Fibroblast of skin of left biceps (primary cell): ENCODE measurements at places on chromosomes 16 and 17.

DNA sequence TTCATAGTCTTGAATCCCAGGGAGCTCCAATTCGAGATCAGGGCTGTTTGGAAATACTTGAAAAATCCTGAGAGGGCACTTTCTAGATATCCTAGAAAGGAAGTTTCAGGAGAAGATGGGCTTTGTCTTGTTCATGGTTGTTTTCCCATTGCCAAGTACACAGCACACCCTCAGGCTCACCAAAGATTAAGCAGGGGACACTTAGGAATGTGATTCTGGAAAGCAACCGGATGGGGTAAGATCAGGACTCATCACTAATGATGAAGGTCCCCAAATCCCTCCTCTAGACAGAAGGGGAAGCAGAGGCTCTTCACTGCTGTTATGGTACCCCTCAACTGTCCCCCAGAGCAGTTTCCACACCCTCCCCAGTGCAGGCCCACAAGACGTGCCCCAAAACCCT lies 40.7 kb downstream of the VAC14 start:
- DNase-seq: no peak

DNA sequence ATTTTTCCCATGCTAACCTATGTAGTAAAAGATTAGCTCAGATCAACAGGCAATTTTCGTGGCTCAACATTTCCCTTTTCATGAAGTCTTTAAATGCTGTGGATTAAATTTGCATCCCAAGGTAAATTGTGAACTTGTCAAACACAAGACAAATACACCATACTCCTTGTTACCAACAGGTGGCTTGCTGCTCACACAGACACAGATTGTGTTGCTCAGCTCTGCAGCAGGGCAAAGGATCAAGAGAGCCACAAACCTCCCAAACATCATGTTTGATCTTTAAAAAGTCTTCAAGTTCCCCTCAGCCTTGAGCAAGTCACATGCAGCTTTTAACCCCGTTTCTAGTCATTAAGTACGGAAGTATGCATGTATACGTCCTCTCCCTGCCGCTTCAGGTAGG lies 119.6 kb upstream of the CNTNAP4 start:
- DNase-seq: no peak

- DNase-seq: no peak
Measured at GRCh38 chr17:5364156-5364555, 55.3 kb downstream of the NUP88 start.

GRCh38 chr17:39929646-39930407 lies 2.3 kb downstream of the LRRC3C start:
- DNase-seq: peak; percentile 61

DNA sequence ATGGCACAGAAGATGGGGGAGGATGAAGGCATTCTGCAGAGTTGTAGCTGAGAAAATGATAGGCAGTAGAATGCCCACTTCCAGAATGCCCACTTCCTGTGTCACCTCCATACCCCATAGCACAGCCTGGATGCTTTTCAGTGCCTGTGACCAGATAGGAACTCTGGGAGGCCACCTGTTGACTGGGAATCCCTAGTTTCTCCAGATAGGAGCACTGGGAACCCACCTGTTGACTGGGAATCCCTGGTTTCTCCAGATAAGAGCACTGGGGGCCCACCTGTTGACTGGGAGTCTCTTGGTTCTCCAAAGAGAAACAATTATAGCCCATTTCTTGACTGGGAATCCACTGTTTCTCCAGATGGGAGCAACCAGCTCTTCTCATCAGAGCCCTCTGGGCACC lies 11.6 kb downstream of the CPHXL start:
- DNase-seq: no peak

DNA sequence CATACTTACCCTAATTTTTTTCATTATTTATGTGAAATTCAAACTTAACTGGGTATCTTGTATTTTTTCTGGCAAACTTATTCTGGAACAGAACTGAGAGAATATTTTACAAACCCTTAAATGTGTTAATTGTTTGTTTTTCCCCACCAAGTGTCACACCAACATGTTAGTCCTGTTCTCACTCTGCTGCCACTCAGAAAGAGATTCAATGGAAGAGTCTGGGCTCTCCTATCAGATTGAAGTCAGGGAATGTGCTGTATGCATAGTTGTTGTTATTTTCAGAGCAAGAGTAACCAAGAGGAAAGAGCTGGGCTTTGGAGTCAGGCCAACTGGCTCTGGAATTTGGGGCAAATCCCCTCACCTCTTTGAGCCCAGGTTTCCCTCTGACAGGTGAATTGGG lies 43.2 kb downstream of the SLC6A2 start:
- DNase-seq: no peak

GRCh38 chr16:80100846-80101451 lies 439.8 kb upstream of the DYNLRB2 start:
- no peak for DNase-seq

GRCh38 chr17:16287563-16288027 lies 65.7 kb downstream of the CENPV start:
- peak; percentile 62 for DNase-seq

DNA sequence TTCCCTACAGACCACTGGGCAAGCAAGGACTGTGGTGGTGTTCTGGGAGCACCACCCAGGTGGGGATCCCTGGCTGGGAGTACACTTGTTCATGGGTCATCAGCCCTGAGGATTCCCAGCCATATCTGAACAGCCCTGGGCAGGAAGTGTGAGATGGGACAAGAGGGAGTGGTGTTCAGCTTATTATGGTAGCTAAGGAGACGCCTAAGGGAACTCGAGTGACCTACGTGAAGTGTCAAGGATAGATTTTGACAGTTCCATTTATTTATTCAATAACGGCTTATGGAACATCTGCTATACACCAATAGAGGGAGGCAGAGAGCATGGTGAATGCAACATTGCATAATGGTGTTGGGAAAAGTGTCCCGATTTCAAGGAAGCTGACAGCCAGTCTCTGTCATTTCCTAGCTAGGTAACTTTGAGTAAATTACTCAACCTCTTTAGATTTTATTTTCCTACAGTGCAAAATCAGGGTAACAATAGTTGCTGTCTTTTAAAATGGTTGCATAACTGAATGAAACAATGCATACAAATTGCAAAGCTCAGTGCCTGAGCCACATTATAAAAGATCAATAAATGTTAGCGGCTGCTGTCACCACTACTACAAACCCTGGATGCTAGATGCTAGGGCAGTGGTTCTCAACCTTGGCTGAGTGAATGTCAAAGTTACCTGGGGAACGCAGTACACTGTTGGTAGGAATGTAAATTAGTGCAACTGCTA lies 534.1 kb downstream of the GRIN2A start:
- peak; percentile 1 for DNase-seq

DNA sequence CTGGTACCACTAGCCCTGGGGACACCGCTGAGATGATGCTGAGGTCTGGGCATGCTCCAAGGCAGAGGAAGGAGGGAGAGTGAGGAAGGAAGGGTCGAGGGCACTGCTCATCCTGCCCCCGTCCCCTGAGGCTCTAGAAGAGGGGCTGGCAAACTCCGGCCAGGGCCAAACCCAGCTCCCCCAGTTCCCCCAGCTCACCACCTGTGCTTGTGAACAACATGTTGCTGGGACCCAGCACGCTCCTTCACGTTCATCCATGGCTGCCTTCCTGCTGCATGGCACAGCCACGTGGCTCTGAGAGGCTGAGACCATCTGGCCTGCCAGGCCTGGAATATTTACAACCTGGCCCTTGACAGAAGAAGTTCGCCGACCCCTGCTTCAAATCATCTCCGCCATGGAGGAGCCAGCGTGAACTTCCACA lies 81.2 kb downstream of the RBFOX3 start:
- DNase-seq: no peak

DNA sequence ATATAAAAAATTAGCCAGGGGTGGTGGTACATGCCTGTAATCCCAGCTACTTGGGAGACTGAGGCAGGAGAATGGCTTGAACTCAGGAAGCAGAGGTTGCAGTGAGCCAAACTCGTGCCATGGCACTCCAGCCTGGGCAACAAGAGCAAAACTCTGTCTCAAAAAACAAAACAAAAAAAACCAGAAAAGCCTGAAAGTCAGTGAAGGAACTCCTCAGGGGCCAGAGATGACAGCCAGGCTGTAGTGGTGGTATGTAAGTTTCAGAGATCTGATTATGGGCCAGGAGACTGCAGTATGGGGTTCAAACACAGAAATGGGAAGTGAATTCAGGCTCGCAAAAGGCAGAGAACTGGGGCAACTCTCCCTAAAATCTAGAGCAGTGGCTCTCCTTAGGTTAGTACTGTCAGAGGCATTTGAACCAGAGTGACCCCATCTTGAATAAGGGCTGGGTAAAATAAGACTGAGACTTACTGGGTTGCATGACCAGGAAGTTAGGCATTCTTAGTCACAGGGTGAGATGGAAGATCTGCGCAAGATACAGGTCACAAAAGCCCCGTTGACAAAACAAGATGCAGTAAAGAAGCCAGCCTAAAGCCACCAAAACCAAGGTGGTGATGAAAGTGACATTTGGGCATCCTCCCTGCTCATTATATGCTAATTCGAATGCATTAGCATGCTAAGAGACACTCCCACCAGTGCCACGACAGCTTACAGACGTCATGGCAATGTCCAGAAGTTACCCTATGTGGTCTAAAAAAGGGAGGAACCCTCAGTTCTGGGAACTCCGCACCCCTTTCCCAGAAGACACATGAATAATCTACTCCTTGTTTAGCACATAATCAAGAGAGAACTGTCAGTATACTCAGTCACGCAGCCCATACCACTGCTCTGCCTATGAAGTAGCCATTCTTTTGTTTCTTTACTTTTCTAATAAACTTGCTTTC lies 120.2 kb upstream of the XYLT1 start:
- DNase-seq: no peak

DNA sequence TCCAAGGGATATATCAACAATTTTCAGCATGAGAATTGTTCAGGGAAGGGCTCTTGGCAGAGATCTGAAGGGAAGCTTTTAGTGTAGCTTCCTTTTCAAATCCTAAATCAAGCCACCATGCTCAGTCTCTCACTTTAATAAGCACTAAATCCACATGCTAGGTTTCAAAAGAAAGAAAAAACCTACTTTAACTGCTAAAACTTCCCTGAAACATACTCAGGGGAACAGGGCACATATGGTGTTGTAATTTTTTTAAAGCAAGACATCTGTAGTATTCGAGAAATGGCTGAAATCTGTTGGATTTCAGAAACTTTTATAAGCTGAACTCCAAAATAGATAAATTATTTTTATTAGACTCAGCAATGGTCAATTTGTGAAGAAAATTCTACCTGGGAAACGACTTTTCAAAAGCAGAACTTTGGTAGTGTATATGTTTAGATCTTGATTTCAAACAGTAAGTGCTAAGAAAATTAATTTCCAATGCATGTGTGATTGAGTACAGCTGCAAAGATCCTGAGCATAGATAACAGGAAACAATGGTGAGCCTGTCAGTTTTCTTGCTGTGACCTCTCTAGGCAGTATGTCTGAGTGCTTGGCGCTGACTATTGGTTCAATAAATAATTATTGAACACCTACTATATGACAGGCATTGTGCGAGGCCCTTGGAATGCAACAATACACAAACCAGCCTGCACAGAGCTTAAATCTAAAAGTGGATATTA lies 804.5 kb upstream of the SOX9 start:
- no peak for DNase-seq

GRCh38 chr17:62737513-62737912 lies 70.6 kb downstream of the MARCHF10 start:
- DNase-seq: no peak

DNA sequence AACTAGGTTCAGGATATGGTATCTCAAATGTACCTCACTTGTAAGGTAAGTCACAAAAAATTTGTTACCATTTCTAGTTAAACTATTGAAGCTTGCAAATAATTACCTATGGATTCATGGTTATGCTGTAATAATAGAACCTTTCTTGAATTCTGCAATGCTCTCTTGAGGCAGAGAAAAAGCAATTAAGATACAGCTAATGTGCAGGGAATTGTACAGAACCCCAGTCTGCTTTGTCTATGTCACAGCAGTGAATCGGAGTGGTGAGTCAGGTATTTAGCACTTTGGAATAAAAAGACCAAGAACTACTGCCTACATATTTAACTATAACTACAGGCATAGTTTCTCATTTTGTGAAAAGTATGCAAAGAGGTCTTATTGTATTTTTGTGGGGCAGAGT lies 228.7 kb upstream of the GOT2 start:
- DNase-seq: no peak

GRCh38 chr17:39051001-39051585 lies 83.9 kb upstream of the FBXO47 start:
- no peak for DNase-seq

DNA sequence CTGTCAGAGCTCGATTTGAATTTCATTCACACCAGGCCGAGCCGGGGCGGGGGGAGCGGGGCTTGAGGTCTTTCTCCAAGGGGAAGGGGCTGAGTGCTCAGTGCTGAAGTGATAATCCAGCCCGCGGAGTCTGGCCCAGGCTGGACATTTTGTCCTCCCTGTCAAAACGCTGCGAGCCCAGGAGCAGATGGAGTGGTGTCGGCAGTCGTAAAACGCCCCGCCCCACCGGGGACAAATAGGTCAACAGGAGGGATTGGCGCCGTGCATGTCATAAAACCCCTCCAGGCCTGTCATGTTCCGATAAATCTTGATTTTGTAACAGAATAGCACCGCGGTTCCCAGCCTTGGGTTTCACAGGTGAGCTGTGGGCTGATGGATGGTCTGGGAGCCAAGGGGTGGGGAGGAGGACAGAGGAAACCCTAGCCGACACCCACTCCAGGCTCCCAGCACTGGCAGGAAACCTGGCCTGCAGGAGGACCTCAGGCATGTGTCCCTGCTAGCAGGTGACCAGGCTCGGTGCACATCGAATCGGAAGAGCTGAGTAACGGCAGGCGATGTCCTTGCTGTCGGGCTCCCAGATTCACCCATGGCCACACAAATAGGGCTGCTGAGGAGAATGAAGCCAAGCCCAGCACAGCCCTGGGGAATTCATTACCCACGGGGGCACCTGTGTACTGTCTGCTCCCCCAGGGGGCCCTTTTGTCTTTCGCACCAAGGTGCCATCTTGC lies 341.4 kb downstream of the FOXL1 start:
- no peak for DNase-seq
